ENCODE measurements at places on chromosomes 7 and 10.

DNA sequence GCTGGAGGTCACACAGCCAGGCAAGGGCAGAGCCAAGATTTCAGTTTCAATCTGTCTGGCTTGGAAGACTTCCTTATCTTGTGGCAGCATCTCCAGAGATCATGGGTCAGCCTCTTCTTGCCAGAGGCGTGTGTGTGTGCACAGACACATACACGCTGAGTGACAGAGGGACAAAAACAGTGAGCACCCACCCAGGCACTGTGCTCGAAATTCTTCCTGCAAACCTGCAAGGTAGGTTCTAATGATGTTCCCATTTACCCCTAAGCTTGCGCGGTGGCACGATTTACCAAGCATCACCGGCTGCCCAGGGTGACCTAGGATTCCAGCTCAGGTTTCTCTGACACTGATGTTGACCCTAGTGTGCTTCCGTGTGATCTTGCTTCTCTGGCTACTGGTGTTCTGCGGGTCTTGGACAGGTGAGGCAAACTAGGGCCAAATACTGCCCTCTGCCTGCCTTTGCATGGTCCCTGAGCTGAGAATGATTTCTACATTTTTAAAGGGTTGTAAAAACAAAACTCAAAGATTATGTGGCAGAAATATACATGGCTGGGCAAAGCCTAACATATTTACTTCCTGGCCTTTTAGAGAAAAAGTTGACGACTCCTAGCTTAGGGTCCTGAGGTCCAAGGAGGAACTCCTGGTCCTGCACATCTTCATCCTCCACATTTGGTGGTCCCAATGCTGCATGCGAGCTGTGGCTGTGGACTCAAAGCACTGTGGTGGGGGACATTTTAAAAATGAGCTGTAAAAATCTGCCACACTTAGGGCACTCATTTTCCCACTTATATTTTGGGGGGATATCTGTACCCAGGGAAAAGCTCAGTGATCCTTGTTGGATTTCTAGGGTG lies 268.5 kb downstream of the RPS24 start:
- DNase-seq: no peak

GRCh38 chr10:71784679-71785272 lies 11.5 kb upstream of the VSIR start:
- DNase-seq: no peak

DNA sequence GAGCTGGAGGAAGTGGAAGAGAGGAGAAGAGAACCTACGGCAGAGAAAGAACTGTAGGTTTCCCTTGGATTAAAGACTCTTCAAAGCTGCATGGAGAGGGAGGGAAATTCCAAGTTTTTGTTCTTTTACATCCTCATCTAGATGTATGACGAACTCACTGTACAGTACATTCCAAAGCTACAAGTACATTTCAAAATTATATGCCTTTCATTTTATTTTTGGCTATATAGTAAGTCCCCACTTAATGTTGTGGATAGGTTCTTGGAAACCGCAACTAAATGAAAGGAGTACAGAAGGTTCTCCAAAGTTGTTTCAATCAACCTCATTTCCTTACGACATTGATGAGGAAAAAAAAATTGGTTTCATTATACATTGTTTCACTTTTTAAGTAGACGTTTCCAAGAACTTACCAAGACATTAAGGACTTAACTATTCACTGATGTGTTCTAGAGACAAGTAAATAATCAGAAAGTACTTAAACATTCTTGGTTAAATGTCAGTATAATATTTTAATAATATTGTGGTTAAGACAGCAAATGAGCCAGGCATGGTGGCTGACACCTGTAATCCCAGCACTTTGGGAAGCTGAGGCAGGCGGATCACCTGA lies 16.1 kb upstream of the JMJD1C start:
- no peak for DNase-seq

GRCh38 chr10:95229724-95230627 lies 35.9 kb downstream of the ACSM6 start:
- no peak for DNase-seq

Measured in hematopoietic multipotent progenitor cell treated with erythropoietin and hydrocortisone succinate and interleukin-3 and kit ligand, for 15 days (in vitro differentiated cells).